ENCODE measurements at places on chromosomes 2 and 18.

DNA sequence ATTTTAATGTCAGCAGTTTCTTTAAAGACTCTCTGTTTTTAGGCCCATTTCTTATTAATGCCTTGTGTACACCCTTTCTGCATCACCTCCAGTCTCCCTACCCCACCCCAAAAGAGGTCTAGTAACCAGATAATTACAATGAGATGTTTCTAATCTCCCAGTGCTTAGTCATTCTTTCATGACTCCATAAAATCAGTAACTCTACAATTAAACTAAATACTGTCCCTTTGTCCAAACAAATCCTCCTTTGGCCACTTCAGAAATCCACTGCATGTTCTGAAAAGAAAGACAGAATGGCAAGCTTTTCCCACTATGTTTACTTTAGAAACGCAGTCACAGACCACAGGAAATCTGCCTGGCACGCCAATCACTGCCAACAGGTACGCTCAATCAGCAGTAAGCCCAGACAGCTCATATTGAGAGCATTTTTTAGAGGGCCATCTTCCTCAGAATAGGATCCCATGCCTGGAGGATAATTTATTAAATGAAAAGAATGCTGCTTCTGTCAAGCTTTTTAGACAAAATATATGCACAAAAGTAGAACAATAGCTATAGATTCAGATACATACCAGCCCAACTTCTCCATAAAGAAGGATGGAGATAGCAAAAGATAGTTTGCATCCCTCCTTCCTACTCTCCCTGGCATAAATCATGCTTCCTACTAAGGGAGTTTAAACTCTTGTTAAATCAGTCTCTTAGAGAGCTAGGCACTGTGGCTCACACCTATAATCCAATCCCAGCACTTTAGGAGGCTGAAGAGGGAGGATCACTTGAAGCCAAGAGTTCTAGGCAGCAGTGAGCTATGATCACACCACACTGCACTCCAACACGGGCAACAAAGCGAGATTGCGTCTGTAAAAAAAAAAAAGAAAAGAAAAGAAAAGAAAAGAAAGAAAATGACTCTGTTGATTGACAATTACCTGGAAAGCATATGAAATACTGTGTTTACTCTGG is 14.6 kb downstream of the CLASP1 start:
- DNase-seq: no peak

DNA sequence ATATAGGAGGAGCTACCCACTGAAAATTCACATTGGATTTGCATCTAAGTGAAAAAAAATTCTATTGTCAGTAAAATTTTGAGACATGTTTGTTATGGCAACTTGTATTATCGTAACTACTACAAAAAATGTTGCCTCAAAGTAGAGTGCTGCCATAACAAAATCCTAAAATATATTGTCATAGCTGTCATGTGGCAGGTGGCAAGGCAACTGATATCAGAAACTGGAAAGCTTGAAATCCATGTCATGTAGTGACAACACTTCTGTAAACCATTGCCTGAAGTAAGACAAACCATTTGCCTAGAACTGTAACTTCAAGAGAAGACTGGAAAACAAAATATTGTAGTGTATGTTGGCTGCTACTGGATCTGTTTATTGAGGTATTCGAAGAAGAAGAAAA is 697.5 kb upstream of the CELF4 start:
- no peak for DNase-seq

GRCh38 chr2:161246281-161246680 is 61.9 kb upstream of the PSMD14 start:
- no peak for DNase-seq

DNA sequence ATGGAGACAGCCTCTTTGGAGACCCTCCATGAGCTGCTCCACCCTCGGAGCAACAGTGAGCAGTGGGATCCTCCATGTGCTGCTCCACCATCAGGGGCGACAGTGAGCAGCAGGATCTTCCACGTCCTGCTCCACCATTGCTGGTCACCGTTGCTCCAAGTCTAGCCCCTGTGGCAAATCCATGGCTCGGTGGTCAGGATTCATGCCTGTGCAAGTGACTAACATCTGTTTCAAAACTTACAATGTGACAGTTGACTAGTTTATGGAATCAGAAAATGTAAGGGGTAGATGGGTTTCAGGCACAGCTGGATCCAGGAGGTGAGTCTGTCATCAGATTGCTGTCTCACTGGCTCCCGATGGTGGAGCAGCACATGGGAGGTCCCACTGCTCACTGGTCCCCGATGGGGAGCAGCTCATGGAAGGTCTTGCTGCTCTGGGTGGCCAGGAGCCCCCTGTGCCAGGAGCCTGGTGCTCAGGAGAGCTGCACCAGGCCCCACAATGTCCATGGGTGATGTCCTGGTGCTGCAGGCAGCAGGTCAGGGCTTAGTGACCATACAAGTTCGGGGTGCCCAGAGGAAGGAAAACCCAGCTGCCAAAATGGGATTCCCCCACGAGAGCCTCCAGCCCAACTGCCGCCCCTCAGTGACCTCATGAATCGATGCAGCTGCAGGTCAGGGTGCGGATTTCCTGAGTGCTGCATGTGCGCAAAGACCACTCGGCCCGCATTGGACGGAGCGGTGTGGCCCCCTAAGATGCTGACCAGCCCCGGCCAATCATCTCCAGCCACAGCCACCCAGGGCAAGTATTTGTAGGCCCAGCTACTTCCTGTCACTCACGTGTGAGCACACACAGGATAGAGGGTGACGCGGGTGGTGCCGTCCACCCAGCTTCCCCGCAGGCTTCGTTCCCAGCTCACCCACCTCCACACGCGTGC is 116.5 kb upstream of the OTOS start:
- DNase-seq: no peak

- DNase-seq: no peak
Measured at GRCh38 chr2:54524226-54524991, 68.3 kb downstream of the SPTBN1 start.
